ENCODE measurements at places on chromosomes 3 and 15.

- DNase-seq: no peak
These were observed 30.7 kb downstream of the CHST14 start for GRCh38 chr15:40501487-40501886.

DNA sequence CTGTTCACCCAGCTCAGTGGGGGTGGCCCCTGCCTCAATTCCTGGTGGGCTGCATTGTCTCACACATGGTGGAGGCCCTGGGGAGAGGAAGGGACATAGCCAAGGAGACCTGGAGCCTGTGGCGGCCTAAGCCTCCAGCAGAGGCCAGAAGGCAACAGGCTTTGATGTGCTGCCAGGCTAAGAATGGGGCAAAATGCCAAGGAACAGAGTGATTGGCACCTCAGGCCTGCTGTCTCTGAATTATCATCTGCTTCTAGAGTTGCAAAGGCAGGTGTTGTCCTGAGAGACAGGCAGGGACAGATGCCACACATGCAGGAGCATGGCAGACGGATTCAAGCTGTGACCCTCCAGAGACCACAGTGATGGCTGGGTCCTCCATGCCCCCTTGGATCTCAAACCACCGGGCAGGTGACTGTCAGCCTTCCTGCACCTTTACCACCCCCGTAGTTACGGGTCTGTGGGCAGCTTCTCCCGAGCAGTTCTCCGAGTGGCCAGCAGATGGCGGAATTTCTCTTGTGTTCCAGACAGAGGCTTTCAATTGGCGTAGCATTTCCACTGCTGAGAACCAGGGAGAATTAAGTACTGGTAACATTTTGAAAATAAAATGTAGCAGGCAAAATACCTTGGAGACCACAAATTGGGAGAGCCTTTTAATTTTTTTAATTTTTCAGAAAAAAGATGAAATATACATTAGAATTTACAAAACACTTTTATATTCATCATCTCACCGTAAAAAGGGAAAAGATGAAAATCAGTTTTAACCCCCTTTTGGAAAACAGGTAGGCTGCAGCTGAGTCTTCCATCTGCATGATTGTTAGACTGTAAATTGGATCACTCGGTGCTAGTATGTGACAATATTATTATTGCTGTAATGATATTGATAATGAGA, 525.5 kb upstream of the CFAP20DC start:
- peak; percentile 95 for DNase-seq

GRCh38 chr15:26690778-26691177, 82.1 kb downstream of the GABRB3 start:
- DNase-seq: no peak

DNA sequence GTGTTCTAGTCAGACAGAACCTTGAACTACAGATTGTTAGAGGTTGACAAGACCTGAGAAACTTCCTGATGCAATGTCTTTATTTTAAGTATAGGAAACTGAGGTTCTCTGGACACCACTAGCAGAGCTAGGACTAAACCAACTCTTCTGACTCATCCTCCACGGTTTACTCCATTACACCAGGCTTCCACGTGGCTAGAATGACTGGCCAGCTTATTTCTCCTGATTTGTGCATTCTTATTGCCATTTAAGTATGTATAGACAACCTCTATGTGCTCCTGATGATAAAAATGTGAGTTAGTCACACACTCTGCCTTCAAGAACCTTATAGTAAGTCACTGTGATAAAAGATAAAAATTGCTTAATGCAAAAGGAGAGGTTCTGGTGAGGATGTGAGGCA, 182.7 kb downstream of the MEX3B start:
- DNase-seq: no peak

DNA sequence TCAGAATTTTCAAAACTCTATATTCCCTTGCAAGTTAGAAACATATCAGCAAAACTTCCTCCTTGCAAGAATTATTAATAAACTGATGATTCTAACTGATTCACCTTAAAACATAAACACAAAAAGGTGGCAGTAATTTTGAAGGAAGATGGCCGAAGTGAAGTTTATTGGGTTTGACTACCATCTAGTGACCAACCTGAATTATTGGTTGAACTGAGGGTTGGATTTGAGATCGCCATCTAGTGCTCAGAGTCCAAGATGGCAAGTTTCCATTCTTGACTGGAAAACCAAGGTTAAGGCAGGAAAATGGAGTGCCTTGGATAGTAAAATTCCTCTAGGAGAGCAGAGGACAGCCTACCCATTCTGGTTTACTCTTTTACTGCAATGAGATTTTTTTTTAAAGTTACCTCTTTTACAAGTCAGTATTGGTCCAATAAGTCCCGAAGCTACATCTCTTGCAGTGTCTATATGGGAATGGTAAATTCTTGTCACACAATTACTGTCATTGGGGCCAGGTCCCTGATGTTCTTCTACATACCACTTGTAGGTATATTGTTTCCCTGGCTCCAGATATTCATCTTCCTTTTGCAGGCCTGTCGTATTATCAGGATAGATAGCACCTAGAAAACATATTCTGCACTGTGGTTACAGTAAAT, 51.6 kb upstream of the CP start:
- DNase-seq: no peak

DNA sequence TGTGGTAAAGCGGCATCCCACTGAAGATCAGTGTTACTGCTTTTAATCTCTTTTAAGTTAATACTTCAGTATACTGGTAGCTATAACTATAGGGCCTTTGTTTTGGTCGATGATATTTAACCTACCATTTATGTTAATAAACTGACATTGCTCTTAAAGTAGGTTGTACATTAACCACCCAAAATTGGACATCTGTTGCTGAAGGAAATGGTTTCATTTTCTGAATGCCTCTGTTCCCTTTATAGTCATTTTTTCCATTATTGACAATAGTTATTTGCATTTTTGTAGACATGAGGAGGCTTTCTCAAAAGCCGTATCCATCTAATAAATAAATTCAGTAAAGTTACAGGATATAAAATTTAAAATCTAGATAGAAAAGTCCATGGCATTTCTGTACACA, 252.4 kb upstream of the UBE2E1 start:
- DNase-seq: no peak

- no peak for DNase-seq
These were observed 39.1 kb downstream of the PAK2 start for GRCh38 chr3:196778755-196779154.

DNA sequence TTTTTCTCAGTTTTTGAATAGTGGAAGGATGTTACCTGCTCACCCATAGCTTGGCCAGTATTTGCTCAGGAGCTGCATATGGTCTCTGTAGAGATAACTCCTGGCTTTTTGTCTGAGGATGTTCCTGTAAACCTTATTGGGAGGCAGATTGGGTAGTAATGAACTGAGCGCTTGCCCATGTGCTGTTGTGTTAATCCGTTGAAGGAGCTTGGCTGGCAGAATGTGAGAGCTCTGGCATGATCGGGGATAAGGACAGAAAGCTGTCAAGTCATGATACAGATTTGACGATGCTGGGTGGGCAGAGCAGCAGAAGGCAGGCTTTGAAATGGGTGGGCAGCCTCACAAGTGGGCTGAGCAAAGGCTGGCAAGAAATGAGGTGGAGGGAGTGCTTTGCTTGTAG, 27.4 kb downstream of the SH3GL3 start:
- DNase-seq: no peak

DNA sequence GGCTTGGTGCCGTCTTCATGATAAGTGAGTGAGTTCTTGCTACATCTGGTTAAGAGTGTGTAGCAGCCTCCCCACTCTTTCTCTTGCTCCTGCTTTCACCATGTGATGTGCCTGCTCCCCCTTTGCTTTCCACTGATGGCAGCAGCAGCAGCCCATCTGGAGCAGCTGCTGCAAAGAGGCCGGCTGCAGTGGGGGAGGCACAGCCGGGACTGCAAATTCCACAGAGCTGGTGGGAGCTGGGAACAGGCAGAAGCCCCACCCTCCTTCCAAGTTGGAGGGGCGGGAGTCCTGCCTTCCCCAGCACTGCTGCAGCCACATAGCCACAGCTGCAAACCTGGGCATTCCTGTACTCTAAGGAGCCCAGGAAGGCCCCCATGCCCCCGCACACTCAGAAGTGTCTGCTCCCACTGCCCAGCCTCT, 62.8 kb upstream of the IMPG2 start:
- DNase-seq: no peak

DNA sequence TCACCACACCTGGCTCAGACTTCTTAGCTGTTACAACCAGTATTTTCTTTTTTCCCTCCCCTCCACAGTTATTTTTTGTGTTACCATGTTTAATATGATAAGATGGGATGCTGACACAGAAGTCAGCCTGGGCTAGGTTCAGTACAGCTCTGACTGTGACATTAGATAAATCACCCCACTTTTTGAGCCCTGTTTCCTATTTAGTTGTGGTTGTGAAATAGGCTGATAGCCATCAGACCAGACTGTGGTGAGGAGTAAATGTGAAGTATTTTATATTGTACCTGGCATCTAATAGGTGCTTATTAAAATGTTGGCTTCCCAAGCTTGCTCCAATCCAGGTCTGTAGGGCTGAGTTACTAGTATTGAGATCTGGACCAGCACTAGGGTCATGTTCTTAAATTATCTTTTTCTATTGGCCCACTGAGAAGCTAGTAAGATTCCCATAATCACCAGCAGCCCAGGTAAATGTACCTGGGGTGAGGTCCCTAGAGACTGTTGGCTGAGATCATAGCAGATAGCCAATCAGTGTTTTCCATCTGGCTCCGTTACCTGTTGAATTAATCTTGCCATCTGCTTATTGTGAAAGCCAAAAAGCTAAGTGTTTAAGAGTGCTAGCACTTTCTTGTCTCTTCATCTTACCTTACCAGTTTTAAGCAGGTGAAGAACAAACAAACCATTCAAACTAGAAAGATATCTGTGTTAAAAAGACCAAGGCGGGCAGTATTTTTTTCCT, 61.0 kb downstream of the CCK start:
- DNase-seq: no peak

DNA sequence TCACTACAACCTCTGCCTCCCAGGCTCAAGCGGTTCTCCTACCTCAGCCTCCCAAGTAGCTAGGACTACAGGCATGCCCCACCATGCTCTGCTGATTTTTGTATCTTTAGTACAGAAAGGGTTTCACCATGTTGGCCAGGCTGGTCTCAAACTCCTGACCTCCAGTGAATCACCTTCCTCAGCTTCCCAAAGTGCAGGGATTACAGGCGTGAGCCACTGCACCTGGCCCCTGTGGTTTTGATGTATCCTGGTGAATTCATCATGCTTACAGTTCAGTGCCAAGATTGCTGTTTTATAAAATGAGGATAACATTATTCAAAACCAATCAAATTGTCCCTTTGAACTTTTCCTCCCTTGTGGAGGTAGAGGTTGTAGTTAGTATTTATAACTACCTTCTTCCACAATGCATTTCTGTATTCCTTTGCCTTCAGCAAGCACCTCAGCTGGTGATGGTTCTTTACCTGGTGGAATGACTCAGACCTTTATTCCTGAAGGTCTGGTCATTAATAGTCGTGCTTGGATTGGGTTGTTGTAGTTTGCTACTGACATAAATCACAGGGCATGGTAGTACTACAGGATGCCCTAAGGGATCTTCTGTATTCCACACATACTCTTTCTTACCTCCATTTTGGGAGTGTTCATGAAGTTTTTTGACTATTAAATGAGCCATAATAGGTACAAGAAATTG, 76.9 kb downstream of the UBP1 start:
- DNase-seq: no peak

- no peak for DNase-seq
These were observed 145.3 kb downstream of the RORA start for GRCh38 chr15:61083788-61084134.

DNA sequence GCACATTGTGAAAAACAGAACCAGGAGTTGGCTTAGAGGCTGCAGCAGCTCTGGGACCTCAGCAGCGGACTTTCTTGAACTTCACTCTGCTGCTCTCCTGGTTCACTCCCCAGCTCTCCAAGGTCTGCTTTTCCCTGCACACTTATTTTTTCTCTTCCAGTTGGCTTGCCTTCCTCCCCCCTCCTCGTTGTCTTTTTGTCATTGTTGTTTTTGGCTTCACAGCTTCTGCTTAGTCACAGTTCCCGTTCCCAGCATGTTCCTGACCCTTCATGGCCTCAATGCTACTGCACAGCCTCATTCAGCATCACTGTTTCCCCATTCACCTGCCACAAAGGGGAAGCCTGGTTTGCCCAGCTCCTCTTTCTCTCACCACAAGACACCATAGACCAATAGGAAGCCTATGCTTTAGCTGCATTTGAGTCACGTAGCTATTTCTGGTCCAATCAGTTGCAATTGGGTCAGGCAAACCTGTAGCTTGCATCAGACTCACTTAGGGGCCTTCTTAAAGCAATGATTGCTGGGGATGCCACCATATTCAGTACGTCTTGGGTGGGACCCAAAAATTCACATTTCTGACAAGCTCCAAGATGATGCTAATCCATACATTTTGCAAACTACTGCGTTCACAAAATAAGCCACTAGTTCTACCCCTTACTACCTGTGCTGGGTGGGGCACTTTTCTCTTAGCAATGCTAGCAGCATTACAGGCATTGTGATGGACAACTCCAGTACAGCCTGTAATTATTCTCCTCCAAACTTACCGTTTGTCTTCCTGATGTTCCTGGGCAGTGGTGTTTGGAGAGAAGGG, 7.8 kb upstream of the SUMF1 start:
- DNase-seq: no peak

GRCh38 chr3:175659670-175660350, 800.7 kb downstream of the NAALADL2 start:
- DNase-seq: no peak

- DNase-seq: no peak
These were observed 920 bp downstream of the SLC15A2 start for GRCh38 chr3:121895121-121895520.

DNA sequence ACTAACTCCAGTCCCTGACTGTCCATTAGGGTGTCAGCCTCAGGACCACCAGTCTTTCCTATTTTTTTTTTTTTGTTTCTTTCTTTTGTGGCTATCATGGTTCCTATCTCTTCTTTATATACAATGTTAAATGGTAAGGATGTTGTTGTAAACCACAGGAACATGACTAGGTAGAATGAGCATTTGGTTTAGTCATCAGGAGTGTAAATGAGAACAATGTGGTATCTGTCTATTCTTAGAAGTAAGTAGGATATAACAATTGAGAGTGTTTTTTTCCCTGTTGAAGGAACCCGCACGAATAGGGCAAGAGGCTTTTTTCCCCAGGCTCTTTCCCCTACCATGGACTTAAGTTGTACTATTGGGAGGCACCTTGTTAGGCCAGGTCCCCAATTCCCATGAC, 880.3 kb upstream of the GBE1 start:
- DNase-seq: no peak

All from dorsolateral prefrontal cortex (tissue), 122 donors.